ENCODE measurements at places on chromosomes 2 and 18. TPM values are rescaled to one million over a fixed set of nuclear protein-coding genes. Genes with fewer than 3 reads are reported as not detected.

The ALK gene
- 0.04 TPM for polyA plus RNA-seq

The HOXD12 gene
- not detected for polyA plus RNA-seq

The SLC23A3 gene
- polyA plus RNA-seq: 13.0 TPM

The ACTG2 gene
- polyA plus RNA-seq: 20.5 TPM

The FSIP2 gene
- polyA plus RNA-seq: 0.45 TPM

The CXCR2 gene
- polyA plus RNA-seq: 0.45 TPM

The SOWAHC gene
- polyA plus RNA-seq: 19.8 TPM

The RESP18 gene
- polyA plus RNA-seq: 0.16 TPM

The CFAP53 gene
- not detected for polyA plus RNA-seq

The INHBB gene
- polyA plus RNA-seq: not detected

The SRD5A2 gene
- polyA plus RNA-seq: not detected

The COPS8 gene
- polyA plus RNA-seq: 32.1 TPM

The CDH19 gene
- polyA plus RNA-seq: 3.0 TPM

The AMER3 gene
- not detected for polyA plus RNA-seq

GRCh38 chr2:69097891-69098655, 85.1 kb downstream of the ANTXR1 start:
- DNase-seq: no peak

GRCh38 chr18:27073404-27073830, 111.7 kb downstream of the CHST9 start:
- no peak for DNase-seq

DNA sequence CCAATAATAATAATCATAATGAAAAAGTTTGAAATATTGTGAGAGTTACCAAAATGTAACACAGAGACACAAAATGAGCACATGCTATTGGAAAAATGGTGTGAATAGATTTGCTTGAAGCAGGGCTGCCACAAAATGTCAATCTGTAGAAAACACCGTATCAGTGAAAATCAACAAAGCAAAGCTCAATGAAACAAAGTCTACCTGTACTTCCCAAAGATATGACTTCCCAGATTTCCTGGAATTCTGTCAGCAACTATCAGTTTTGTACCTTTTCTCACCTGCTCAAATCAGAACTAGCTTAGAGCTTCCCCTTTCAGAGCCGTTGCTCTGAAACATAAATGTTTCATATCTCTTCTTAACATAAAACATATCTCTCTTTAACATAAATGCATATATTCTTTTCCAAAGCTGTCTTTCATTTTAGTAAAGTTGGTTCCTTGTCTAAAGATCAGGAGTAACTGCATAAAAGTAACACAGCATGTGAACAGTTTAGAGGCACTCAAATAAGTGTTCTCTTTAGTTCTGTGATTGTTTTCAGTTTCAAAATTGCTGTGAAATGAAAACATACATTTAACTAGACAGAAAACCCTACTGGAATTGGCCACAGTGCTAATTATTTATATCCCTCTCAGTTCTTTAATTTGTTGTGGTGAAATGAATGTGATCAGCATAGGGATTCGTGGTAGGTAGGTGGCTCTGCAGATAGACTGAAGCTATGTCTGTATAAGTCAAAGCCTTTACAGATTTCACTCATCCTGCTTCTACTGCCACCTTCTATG, 262.5 kb downstream of the KCNJ3 start:
- DNase-seq: no peak

GRCh38 chr2:78065366-78065765, 543.2 kb upstream of the LRRTM4 start:
- no peak for DNase-seq

- DNase-seq: no peak
These were observed 28.7 kb downstream of the SMAD2 start for GRCh38 chr18:47901624-47902362.

- peak; percentile 60 for DNase-seq
These were observed at the start of gene GNAL for GRCh38 chr18:11688972-11689668. Gene GNAL, plus strand, starts transcription at chr18:11689264. Its CDS starts 300 bp downstream, at chr18:11689564.

GRCh38 chr18:8741532-8741931, 36.2 kb downstream of the MTCL1 start:
- no peak for DNase-seq

DNA sequence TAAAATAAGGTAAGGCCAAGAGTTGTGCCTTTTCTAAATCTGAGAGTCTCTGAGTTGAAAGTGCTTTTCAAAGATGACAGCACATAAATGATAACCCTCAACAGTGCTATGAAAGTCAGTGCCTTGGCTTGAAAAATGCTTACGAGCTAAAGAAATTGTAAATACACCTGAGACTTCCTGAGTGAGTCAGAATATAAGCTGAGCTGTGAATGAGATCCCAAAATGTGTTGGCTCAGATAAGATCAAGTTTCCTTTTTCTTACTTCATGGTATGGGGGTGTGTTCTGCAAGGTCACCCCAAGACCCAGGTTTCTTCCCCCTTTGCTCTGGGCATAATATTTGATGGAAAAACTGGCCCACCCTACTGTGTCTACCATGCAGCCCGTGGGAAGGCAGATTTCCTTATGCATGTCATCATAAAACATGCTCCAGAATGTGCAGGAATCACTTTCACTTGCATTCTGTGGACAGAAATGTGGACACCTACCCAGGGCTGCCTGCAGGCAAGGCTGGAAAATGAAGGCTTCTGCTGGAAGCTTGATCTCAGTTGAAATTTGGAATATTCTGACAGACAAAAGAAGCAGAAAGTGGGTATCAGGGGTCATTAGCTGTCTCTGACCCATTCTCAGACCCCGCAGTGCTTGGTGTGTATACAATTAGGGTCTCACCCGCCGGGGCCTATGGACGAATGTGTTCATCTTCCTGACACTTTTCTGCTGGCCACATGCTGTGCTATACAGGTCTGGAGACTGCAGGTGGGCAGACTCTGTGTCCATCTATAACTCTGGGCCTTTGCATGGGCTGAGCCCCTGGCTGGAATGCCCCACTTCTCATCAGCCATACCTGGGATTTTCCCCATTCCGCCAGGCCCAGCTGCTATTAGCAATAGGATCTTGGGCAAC, 212.6 kb downstream of the SH3RF3 start:
- DNase-seq: no peak

GRCh38 chr2:72917138-72917876, at the start of gene EMX1:
Gene EMX1, plus strand, starts transcription at chr2:72917519. Its CDS starts 334 bp downstream, at chr2:72917853.
- peak; percentile 89 for DNase-seq

DNA sequence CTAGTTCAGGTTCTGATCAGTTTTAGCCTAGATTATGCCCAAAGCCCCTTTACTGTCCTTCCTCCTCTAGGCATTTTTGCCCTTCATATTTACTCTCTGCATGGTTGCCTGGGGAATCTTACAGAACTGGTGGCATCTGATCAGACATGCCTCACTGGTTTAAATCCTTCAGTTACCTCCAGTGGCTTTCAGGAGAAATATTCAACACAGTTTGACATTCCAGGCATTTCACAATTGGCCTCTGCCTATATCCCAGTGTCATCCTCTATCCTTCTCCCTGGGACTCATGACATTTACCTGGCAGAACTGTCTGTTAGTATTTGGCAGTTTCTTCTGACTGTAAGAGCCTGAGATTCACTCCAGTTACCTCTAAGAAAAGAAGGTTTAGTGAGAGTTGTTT, 152.9 kb upstream of the MEIS1 start:
- no peak for DNase-seq

DNA sequence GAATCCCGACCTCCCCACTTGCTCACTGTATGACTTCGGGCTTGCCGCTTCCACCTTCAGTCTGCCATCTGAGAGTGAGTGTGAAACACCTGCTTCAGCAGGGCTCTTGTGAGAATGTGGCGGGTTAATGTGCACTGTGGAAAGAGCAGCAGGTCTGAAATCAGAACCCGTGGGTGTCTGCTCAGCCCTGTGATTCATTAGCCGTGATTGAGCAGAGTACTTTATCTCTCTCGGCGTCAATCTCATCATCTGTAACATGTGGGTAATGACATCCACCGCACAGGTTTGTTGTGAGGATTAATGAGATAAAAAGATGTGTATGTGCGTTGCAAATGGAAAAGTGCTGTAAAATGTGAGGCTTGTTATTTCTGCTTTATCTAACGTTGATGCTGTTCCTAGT, 128.6 kb downstream of the LRATD1 start:
- no peak for DNase-seq

- peak; percentile 10 for DNase-seq
These were observed 3.4 kb upstream of the IER3IP1 start for GRCh38 chr18:47179520-47179919.

GRCh38 chr2:226020956-226021355, 621.4 kb downstream of the NYAP2 start:
- DNase-seq: no peak

- no peak for DNase-seq
These were observed 9.5 kb downstream of the REG1A start for GRCh38 chr2:79129804-79130203.

DNA sequence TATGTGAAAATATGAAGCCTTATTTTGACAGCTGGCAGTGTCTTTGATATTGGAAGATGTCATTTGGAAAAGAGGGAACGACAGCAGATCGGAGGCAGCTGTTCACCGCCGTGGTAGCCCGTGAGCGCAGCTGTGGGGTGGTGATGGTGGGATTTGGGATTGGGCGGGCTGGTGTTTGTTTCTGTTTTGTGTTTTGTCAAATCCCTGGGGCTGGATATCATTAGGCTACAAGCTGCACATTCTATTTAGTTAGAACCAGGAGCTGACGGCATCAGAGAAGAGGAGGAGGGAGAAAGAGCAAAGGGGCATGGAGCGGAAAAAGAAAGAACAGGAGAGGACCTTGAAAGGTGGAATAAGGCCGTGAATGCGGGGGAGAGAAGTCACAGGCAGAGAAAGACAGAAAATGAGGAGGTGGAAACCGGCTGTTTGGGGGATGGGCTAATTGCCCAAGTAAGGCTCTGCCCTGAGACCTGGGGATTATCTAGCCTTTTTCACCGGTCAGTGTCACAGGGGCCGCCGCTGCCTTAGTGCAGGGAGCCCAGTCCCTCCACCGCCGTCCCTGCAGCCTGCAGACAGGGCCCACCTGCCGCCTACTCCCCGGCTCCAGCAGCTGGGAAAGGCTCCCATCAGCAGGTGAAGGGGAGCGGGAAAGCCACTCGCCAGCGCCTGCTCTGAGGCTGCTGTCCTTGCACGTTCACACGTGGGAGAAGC, 88.0 kb downstream of the ZCCHC2 start:
- DNase-seq: no peak

DNA sequence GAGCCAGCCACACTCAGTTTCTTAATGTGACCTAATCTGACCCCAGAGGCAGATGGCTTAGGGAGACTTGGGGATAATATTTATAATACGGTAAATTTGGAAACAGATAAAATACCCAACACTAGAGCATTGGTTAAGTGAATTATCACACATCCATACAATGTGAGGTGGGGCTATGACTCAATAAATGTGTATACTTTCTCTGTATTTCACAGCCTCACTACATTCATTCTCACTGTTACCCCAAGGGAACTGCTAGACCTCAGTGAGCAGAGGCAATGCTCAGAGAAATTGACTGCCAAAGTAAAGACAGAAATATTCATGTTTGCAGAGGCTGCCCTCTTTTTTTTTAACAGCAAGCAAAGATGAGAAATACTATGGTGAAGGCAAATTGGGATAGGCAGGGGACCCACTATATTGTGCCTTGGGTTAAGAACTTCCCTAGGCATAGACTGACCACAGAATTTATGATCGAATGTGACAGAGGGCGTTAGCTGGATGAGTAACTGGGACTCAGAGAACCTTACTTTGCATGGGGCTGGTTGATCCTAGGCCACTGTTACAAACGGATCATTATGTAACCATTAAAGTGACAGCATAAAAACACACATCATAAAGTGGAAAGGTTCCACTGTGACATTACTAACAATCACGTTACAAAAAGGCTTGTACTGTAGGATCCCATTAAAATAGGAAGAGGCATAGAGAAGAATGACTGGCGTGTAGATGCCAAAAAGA, 246.0 kb upstream of the LYPD1 start:
- DNase-seq: no peak

GRCh38 chr18:23784832-23785245, 95.6 kb downstream of the LAMA3 start:
- no peak for DNase-seq

All from small intestine (tissue), 16 donors.